ENCODE measurements at places on chromosomes 5 and 9.

- no peak for DNase-seq
Measured at GRCh38 chr5:135150767-135151166, 116.7 kb upstream of the PITX1 start.

GRCh38 chr9:37309136-37309535, 113.4 kb upstream of the GRHPR start:
- DNase-seq: no peak

GRCh38 chr9:37625036-37625757, 25.6 kb upstream of the FRMPD1 start:
- DNase-seq: no peak

- peak; percentile 59 for DNase-seq
Measured at GRCh38 chr9:5389109-5389732, 48.5 kb downstream of the PLGRKT start.

- no peak for DNase-seq
Measured at GRCh38 chr5:147659166-147659929, 123.2 kb downstream of the JAKMIP2 start.

DNA sequence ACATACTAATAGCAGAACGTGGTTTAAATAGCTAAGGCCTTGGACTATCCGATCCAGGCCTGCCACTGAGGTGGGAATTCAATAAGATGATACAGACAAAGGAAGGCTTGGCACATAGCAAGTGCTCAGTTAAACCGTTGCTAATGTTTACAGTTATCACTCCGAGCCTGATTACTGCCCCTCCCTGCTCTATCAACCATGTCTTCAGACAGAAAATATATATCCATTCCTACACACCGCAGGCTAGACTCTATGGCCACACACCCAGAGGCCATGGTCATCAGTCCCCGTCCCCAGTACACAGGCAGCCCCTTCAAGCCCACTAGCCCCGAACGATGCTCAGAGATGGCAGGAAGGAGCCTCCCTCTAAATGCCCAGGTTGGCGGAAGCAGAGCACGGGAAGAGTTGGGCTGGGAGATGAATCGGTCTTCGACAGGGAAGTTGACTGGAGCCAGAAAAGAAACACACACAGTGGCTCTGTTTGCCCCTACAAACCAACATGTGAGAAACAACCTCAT, 49.7 kb upstream of the STXBP1 start:
- no peak for DNase-seq

DNA sequence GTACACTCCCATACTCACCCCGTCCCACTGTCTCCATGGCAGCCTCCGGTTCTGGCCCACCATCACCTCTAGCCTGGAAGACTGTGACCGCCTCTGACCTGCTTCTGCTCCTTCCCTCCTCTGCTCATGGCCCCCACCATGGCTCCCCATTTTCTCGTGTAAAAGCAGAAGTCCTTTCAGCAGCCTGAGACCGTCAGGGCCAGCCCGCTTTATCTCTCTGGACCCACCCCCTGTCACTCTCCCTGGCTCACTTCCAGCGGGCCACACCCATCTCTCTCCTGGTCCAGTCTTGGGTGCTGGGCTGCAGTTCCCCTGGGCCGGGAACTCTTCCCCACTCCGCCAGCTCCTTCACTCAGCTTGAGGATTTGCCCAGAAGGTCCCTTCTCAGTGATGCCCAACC, 96.0 kb upstream of the RUFY1 start:
- DNase-seq: no peak

DNA sequence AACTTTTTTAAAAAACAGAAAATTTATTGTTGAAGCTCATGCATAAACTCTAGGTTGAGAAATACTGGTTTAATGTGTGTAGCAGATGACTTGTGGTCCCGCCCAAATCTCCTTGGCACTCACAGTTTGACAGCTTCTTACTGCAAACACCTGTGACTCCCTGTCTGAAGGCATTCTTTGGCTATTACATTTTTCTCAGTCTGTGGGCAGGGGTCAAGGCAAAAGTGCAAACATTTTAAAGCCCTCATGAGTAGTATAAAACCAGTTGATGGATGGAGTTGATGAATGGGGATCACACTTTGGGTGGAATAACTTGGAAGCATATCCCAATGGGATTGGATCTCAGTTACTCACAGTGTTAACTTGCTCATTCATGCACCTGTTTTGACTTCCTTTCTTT, 1007.0 kb upstream of the NUDT12 start:
- no peak for DNase-seq

- DNase-seq: no peak
Measured at GRCh38 chr5:73954381-73954780, 328.4 kb downstream of the ARHGEF28 start.

DNA sequence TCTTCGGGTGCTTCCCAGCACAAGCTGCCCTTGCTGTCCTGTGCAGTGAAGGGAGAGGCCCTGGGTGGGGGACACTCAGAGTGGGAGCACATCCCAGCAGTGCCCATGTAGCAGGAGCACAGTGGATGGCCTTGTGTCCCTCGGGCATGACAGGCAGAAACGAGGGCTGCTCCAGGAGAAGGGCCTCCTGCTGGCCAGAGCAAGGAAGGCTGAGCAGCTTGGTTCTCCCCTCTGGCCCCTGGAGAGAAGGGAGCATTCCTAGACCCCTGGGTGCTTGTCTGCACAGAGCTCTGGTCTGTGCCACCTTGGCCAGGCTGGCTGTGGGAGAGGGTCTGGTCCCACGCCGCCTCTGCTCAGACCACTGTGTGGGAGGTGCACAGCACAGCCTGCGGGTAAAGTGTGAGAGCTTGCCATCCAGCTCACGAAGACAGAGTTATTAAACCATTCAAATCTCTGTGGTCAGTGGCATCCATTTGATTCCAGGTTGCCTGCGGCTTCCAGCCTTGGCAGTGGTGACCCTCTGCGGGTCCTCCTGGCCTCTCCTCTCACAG, 18.3 kb downstream of the FBXW5 start:
- no peak for DNase-seq

DNA sequence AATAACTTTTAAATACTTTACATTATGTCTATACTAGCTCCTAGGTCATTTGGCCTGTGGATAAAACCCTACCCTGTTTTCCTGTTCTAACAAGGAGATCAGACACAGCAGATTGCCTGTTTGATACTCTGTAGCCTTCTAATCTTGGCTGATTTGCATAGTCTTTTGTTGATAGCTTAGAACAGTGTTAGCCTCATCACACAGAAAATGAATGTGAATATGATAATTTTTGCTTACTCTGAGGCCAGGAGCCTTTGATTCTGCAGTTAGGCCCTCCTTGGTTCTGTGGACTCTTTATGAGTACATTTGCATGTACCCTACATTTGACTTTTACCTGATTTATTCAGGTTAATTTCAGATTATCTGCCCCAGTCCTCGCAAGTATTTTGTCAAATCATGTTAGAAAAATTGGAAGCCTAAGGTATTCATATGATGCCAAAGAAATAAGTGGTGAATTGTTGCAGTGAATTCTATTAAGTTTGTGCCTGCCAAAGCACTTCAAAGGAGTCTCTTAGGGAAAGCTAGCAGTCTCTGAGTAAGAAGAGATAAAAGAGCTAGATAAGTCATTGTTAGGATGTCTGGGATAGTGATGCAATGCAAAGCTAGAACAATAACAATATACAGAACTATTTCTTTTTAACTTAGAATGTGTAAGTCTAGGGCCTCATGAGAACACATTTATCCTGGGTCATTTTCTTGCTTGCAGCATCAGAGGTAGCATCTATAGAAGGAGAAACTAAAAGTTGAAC, 56.4 kb downstream of the SCAMP1 start:
- DNase-seq: no peak

- no peak for DNase-seq
Measured at GRCh38 chr9:106481013-106481609, 381.9 kb upstream of the ZNF462 start.

DNA sequence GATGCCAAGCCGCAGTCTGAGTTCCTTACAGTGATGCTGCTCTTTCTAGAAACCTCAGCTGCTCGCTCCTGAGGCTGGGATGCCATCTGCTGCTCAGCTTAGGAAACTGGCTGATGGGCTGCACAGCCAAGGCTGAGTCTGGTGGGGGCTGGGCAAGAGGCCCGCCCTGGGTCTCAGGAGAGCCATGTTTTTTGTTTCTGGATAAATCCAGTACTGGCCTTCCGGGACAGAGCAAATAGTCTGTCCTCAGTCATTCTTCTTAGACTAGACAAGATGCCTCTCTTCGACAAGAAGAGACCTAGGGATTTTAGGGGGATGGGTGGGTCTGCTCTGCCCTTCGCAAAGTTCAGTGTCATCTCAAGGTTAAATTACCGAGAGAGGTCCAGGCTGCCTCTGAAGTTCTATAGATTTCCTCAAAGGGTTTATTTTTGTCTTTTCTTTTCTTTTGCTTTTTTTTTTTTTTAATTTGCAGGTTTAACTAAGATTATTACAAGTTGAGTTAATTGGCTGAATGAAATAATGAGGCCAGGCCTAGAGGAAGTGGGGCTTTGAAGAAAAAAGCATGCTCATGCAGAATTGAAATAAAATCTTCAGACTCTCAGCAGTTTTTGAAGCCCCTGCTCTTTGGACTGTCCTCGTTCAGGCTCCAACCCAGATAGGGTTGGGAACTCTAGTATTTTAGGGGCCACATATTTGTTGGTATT, 30.6 kb upstream of the MATR3 start:
- peak; percentile 77 for DNase-seq

DNA sequence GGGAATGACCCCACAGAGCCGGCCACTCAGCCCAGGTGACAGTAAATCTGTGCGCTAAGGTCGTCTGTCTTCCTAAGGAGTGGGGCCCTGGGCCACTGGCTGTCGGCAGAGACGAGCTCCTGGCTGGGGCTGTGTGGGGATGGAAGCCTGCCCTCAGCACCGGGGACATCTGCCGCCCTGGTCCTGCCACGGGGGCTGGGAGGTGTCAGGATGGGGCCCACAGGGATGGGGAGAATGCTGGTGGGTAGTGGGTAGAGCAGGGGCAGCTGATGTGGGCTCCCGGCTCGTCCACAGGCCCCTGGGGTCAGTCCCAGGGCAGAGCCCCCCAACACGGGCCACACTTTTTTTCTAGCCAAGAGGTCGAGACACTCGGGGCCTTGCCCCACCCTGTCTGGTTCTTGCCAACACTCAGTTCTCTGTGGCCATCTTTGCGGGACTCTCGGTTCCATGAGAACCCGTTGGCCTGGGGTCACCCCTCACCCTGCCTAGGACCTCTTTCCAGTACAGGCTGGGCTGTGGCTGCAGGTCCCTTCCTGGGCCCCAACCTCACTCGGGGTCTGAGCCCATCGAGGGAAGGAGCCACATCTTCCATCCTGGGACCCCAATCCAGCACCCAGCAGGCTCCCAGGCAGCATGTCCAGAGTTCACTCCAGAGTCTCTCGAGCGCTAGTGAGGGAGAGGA, 45.0 kb downstream of the DBH start:
- no peak for DNase-seq

DNA sequence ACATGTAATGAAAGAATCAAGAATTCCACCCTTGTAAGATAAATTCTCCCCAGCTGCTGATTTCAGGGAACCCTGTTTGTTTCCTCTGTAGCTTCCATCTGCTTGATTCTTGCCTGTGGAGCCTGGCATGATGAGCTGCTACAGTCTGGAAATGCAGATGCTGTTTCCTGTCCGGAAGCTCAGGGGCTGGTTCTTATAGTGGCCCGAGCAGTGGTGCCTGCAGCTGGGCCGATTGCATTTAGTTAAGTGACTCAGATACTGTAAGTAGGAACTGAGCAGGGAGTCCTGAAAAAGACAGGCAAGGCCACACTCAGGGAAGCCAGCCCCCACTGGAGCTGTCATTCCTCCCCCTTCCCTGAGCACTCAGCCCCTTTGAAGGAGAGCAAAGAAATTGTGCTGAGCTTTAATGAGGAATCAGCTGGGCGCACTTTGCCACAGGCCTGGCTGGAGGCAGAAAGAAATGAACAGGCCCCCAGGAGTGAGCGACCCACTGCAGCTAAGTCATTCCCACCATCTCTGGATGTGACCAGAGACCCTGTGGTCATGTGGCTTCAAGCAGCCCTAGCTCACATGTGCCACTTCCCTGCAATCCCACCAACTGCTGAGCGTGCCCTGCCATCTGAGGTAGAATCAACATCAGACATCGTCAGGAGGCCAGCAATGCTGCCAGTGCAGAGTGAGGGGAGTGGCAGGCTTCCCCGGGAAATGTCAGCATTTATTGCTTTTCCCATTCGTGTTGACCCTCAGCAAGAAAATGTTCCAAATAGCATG, 206.0 kb upstream of the WWC1 start:
- DNase-seq: peak; percentile 81

GRCh38 chr9:124448019-124448418, 2.2 kb upstream of the ADGRD2 start:
- no peak for DNase-seq

DNA sequence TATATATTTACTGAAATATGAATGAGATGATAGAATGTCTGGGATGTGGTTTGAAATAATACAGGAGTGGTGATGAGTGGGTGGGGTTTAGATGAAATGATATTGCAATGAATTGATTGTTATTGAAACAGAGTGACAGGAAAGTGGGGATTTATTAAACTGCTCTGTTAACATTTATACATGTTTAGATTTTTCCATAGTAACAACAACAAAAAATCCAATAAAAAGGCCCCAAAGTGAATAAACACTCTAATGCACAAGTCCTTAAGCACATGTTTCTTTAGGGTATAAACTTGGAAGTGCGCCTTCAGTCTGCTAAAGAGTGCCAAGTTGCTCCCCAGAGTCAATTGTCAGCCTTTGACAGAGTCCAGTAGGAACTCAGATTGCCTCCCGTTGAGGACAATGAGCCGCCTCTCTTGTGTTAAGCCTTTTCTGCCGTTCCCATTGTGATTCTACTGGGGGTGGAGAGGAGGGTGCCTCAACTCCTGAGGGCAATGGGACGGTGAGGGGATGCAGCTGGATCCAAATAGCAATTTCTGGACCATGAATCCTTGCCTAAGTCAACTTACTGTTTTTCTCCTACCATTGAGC, 112.3 kb downstream of the SLC28A3 start:
- DNase-seq: no peak

- no peak for DNase-seq
Measured at GRCh38 chr9:83218411-83219090, 155.6 kb upstream of the RASEF start.

DNA sequence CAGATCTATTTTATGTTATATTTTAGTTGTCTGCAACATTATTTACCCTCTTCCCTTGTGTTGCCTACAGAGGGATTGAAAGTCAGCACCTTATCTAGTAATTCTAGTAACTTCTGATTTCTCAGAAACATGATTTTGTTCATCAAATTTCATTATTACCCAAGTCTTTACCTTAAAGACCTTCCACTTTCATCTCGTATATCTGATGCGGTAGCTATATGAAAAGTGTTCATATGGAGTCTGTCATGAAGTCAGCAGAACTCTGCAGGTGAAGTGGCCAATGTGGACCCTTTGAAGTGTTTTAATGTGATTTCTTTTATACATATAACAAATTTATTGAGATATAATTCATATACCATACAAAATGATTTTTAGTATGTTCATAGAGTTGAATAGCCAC, 40.0 kb downstream of the SLC44A1 start:
- DNase-seq: no peak

GRCh38 chr5:163890261-163890660, 384.8 kb downstream of the MAT2B start:
- no peak for DNase-seq

Measured in SJSA1 (cell line).